ENCODE measurements at places on chromosomes 5 and 9.

- DNase-seq, result no peak
These were observed 58.9 kb downstream of the AUH start for GRCh38 chr9:91302831-91303230.

DNA sequence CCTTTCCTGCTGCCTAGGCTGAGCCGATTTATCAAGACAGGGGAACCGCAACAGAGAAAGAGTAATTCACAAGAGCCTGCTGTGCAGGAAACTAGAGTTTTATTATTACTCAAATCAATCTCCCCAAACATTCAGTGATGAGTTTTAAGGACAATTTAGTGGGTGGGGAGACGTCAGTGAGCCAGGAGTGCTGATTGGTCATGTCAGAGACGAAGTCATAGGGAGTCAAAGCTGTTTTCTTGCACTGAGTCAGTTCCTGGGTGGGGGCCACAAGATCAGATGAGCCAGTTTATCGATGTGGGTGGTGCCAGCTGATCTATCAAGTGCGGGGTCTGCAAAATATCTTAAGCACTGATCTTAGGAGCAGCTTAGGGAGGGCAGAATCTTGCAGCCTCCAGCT lies 19.0 kb downstream of the SNX24 start:
- DNase-seq, result no peak

DNA sequence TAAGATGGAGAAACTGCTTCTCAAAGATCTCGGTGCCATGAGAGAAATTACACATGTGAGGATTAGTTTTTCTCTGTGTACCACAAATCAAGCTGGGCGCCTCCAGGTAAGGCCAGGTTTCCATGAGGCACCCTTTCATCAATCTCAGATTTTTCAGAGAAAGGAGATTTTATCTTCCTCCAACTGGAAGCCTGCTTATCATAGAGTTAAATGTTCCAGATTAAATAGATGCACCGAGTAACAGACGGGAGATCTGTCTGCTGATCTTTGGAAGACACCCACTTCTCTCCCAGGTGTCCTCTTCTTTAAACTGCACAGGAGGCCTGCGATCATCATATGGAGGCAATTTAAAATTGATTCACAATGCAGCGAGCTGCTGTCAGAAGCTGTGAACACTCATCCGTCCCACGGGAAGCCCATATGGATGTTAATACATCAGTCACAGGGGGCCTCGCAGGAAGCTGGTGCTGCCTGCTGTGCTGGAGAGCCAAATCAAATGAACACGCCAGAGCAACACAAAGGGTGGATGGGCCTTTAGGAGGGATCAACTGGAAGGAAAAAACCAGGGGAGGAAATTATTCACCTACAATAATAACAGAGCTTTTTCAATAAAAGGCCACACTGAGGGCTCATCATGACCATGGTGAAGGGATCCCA lies 93.3 kb downstream of the TLE1 start:
- no peak for DNase-seq

DNA sequence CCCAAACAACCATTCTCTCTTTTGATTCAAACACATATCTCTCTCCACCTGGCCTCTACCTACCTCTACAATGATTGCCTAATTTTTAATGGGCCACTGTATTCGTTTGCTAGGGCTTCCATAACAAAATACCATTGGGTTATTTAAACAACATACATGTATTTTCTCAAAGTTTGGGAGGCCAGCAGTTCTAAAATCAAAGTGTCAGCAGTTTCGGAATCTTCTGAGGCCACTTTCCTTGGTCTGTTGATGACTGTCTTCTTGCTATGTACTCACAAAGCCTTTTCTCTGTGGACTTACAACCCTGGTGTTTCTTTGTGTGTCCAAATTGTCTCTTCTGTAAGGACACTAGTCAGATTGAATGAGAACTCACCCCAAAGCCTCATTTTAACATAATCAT lies 214.7 kb downstream of the BRINP1 start:
- no peak for DNase-seq

- DNase-seq, result no peak
These were observed 166.8 kb downstream of the NR3C1 start for GRCh38 chr5:143236682-143237081.

GRCh38 chr5:91311697-91312501 lies 71.2 kb downstream of the ARRDC3 start:
- DNase-seq, result peak; percentile 32

DNA sequence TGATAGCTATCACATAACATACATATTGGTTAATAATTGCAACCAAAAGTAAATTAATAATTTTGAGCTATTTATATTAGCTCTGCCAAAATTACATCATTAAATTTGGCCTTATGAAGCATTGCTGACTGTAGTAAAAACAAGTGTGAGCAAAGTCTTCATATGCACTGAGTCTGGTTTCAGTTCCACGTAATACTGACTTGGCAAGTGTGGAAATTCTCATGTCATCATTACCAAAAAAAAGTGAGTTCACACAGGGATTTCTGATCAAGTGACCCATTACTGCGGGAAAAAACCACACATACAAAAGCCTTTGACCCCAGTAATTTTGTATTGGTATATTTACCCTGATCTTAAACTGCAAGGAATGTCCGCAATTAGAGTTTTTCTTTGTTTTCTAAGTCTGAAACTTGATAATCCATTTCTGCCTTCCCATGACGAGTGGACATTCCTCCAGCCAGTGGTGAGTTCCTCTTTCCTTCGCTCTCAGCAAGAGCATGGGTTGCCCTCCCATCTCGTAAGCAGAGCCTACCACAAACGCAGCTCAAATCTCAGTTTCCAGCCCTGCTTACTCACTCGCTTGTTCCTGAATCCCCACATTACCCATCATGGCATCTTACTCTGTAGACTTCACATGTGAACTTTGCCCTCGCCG lies 220.2 kb upstream of the DMRT1 start:
- no peak for DNase-seq

- no peak for DNase-seq
These were observed 4.4 kb upstream of the SHISAL2B start for GRCh38 chr5:64685866-64686265.

- DNase-seq, result no peak
These were observed 648.7 kb upstream of the CDH18 start for GRCh38 chr5:20636686-20637085.

DNA sequence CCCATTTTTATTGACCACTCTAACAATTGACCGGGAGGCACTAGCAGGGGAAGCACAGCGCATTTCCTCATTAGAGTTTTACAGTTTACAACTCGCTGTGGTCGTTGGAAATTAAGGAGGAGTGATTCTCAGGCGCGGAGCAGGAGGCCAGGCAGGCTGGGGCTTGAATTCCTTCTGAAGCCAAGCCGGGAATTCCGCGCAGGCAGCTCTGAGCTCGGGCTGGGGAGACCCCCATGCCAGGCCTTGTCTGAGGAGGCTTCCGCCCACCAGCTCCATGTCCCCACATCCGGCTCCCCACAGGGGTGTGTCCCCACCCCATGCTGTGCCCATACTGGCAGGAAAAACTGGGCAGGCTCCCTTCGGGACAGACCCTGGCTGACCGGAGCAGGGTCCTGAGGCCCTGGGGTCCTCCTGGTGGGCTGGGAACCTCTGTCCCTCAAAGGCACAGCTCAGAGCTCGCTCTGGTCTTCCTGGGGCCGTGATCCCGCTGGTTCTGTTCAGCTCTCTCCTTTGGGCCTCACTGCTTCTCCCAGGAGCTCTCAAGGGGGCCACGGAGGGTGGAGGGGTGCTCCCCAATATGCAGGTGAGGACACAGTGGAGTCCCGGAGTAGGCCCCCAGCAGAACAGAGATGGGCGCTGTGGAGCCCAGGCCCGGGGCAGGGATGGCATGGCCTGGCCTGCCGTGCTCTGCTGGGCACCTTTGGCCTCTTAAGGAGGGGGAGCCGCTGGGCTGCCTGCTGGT lies 1.3 kb upstream of the NRARP start:
- DNase-seq, result peak; percentile 9

DNA sequence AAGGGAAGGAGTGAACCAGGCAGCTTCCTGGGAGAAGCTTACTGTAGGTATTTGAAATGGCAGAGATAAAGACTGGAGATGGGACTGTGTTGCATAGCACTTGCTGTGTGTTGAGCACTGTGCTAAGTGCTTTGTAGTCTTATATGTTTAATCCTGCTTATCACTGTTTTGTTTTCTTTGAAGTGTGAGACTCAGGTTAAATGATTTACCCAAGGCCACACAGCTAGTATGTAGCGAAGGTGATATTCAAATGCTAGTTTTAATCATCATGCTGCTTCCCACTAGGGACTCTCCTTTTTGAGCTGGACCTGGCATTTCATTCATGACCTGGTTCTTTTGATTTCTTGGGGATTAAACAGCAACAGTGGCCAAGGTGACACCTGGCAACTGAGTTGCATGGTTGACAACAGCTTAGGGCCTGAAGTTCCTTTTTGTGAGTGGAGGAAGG lies 35.3 kb upstream of the SPRY4 start:
- DNase-seq, result no peak

DNA sequence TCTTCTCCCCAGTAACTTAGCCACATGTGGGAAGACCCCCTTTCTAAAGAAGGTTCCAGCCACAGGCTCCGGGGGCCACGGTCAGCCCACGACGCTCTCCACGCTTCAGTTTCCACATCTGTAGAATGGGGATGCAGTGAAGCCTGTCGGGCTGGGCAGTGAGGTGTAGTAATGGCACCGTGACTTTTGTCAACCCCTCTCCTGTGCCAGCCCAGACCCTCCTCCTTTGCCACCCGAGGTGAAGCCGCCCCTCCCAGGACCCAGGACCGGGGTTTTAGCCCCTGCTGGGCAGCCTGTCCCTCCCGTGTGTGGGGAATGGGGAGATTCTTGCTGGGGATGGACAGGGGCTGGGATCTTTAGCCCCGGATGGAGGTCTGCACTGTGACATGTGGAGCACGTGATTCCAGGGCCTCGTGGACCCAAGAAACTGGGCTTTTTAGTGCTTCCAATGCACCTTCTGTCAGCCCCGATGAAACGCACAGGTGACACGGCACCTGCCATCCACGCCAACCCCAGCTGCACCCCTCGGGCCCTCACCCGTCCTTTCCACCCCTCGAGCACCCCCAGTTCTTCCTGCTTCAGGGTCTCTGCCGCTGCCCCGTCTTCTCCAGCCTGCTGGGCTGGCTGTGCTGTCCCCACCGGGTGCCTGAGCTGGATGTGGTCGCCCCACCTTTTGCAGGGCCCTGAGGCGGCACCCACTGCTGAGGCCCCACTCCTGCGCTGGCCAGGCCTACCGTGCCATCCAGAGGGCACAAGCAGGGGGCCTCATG lies 13.4 kb upstream of the RNU6ATAC start:
- peak; percentile 1 for DNase-seq

DNA sequence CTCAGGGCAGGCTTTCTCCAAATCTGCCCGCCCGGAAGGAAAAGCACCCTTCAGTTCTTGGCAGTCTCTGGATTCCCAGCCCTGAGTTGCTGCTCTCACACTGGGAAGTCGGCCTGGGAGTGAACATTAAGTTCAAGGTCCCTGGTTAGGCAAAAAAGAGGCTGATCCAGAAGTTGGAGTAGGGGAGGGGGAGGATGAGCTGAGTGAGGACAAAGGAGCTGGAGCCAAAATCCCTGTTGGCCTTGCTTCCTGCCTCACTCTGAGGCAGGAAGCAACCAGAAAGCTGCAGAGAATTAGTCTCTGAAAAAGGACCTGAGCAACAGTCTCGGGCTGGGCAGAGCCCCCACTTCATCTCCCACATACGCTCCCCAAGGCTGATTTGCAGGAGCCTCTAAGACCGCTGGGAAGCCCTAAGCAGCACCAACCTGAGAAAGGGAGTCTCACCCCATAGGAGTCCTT lies 15.0 kb upstream of the RPS14 start:
- DNase-seq, result no peak

DNA sequence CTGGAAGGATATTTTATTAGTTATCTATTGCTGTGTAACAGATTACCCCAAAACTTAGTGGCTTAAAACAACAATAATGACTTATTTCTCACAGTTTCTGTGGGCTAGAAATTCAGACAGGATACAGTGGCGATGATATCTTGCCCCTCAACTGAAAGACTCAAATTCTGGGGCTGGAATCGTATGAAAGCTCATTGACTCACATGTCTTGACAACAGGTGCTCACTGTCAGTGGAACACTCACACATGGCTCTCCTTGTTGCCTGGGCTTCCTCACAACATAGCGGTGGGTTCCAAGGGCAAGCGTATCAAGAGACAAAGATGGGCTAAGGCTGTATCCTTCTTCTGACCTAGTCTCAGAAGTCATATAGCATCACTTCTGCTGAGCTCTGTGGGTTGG lies 3.7 kb upstream of the GNPDA1 start:
- DNase-seq, result peak; percentile 45

DNA sequence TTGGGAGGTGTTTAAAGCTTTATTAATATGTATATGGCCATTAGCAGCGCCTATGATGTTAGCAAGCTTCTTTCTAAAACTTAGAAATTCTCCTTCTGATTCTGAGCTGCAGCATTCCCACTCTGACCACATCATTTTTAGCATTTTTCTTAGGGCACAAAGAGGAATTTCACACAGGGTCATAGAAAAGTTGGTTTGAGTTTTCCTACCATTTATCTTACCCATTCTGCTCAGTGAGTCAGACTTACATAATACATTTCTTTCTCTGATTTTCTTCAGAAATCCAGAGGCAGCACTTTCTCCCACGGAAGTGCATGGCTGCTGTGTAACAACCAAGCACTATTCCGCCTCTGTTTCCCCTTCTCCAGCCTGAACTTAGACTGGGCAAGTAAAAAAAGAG lies 246.6 kb downstream of the ARL15 start:
- DNase-seq, result no peak

- no peak for DNase-seq
These were observed 1.4 kb downstream of the RNU6ATAC start for GRCh38 chr9:134162926-134163370.

DNA sequence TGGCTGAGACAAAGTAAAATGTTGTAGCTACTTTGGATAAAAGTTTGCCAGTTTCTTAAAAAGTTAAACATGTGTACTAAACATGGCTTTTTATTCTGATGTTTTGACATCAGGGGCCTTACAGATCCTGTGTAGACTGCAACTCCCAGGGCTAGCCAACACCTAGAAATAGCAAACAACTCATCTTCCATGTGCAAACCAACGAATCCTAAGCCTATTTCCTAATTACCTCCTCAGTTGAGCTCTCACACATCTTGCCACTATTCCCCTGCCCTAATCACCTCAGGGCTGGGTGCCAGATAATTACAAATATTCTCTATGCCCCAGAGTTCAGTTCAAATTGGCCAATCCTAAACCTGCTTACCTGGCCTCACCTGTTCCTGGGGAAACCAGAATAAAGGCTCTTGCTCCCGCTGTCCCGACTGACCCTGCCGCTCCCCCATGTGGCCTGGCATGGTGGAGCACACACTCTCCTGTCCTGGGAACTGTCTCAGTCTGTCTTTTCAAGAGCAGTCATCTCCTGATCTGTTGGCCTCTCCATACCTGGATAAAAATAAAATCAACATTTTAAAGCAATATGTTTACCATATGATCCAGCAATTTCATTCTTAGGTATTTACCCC lies 37.1 kb upstream of the FAM169A start:
- peak; percentile 22 for DNase-seq

DNA sequence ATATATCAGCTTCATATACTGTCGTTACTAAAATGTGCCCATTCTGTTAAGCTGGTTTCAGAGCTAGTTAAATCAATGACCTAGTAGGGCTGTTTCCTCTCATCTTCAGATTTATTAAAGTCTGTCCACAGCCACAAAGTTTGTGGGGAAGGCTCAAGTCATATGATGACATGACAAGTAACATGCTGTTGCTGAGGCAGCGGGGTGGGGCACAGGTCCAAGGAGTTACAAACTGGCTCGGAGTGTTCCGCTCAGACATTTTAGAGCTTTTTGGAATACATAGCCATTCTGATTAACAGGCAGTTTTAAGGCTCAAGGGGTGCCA lies 2.7 kb upstream of the ANP32B start:
- no peak for DNase-seq

GRCh38 chr9:116515541-116515940 lies 171.6 kb upstream of the TRIM32 start:
- no peak for DNase-seq

Data from activated naive CD4-positive, alpha-beta T cell treated with anti-CD3 and anti-CD28 coated beads, Interleukin-2, amount 50 U/mL, for 16 hours (primary cell).